ENCODE measurements at places on chromosomes 1 and 21.

DNA sequence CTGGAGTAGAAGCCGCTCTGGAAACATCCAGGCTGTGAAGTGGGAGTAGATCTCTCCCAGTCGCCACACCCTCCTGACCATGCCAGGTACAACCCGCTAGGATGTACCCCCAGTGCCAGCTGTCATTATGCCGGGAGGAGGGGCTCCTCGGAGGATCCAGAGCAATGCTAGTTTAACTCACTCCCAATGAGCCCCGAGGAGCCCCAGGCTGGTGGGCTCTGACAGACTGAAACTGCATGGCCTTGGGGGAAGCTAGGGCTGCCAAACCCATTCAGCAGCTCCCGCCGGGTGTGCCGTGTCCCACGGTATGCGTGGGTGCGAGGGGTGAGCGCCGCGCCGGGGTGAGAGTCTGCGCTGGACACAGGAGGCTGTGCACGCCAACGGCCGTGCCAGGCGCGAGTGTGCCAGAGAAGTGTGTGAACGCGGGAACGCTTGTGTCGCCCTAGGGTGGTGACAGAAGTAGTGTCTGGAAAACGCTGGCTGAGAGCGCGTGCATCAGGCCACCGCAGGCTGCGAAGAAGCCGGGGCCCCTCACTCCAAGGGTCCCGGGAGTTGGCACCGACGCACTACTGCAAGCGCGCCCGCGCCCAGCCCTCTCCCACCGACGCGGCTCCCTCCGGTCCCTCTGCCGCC, 177.1 kb upstream of the EDN2 start:
- peak; percentile 49 for DNase-seq

DNA sequence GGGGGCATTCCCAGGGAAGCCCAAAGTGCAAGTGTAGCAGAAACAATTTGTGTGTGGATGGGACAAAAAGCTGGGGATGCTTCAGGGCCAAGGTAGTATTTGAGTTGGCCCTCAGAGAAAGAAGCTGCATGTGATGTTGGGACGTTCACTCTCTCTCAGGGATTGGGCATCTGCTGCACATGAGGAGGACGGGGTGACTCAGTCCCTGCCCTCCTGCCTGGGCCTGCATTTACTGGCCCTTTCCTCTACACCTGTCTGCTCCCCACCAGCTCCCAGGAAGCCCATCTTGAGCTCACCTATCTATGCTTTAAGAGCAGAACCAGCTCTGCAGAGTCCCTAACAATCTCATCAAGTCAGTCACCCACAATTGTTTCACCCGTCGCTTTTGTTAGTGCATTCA, 23.5 kb upstream of the MPZL1 start:
- DNase-seq = no peak

DNA sequence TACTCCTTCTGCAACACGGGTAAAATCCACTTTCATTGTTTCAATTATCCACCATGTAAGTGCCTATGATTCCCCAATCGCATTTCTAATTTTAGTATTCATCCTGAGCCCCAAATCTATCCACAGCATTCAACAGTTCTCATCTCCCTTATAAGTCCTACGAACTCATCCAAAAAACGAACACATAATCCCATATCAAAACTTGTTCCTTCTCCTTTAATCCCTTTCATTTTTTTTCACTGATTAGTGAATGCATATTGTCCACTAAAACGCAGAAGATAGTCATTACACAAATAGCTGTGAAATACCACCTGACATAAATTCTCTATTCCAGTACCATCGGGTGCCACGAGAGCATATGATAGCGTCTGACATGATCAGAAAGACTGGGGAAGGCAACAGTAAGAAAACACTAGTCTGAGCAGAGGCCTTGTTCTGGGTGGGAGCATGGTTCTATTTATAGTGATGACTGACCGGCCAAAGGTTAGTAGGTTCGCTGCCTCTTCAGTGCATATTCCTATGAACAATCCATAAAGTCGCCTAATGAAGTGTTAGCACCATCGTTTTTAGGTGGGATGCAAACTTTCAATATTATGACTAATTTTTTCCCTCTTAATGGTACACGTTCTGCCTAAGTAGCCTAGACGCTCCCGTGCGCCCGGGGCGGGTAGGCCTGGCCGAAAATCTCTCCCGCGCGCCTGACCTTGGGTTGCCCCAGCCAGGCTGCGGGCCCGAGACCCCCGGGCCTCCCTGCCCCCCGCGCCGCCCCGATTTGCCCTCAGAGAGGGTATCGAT, 648 bp downstream of the ATP5PF start:
- DNase-seq = peak; percentile 18

- peak; percentile 20 for DNase-seq
Measured at GRCh38 chr1:9764550-9764949, 59.2 kb downstream of the CLSTN1 start.

DNA sequence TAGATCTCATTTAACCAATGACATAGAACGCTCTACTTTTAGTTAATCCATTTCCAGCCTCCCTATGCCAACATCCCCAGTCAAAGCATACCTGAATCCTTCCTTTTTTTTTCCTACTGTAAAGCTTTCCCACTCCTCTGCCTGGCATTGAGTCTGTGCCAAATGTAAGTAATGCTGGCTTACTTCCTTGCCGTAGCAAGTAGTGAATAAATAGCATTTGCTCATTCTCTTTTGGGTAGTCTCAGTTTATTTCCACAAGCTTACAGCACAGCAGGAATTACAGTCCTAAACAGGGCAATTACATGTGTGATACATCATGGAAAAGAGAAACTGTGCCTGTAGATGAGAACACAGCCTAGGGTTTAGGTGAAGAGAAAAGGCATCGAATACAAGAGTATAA, 352.6 kb upstream of the NEGR1 start:
- no peak for DNase-seq

DNA sequence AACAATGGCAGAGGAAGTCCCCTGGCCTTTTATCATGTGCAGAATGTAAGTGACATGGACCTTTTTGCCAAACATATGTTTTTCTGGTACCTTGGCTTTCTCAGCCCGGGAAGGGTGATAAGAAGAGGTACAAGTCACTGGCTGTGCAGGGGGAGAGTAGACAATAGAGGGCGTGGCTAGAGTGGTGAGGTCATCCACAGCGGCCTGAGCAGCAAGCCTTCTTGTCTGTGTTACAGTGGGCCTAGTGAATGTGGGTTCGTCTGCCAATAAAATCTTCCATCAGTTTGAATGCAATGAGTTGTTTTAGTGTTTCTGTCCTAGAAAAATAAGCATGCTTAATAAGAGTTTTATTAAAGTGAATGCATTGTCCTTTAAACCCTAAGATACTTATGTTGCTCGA, 59.0 kb upstream of the PGD start:
- no peak for DNase-seq

GRCh38 chr1:241614144-241614543, 26.0 kb downstream of the CHML start:
- no peak for DNase-seq

DNA sequence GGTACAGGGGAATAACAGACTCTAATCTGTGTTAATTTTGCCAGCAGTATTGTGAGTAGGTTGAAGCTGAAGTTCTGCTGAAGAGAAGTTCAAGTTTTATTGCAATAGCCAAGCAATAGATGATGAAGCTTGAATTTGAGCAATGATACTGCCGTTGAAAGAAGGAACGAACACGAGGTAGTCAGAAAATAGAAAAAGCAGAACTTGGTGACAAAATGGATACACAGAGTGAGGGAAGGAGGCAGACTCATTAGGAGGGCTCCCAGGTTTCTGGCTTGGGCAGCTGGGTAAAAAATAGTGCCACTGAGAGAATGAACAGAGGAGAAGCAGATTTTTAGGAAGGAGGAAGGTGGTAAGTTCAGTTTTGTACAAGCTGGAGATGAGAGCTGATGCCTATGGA, 22.3 kb upstream of the AGO1 start:
- peak; percentile 74 for DNase-seq

GRCh38 chr1:157090196-157090647, 9.4 kb downstream of the ETV3L start:
- peak; percentile 98 for DNase-seq

- DNase-seq = no peak
Measured at GRCh38 chr1:81270051-81270450, 530.7 kb upstream of the ADGRL2 start.

- DNase-seq = no peak
Measured at GRCh38 chr1:167450843-167451242, 67.5 kb downstream of the CD247 start.

- peak; percentile 94 for DNase-seq
Measured at GRCh38 chr1:203402629-203403337, 51.9 kb upstream of the FMOD start.

DNA sequence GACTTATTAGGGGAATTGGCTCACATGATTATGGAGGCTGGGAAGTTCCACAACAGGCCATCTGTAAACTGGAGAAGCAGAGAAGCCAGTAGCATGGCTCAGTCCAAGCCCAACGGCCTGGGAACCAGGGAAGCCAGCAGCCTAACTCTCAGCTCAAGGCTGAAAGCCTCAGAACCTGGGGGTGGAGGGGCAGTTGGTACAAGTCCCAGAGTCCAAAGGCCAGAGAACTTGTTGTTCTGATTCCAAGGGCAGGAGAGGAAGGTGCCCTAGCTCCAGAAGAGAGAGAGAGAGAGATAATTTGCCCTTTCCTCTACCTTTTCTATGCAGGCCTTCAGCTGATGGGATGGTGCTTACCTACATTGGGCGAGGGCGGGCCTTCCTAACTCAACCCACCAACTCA, 55.3 kb downstream of the MAN1C1 start:
- DNase-seq = no peak

DNA sequence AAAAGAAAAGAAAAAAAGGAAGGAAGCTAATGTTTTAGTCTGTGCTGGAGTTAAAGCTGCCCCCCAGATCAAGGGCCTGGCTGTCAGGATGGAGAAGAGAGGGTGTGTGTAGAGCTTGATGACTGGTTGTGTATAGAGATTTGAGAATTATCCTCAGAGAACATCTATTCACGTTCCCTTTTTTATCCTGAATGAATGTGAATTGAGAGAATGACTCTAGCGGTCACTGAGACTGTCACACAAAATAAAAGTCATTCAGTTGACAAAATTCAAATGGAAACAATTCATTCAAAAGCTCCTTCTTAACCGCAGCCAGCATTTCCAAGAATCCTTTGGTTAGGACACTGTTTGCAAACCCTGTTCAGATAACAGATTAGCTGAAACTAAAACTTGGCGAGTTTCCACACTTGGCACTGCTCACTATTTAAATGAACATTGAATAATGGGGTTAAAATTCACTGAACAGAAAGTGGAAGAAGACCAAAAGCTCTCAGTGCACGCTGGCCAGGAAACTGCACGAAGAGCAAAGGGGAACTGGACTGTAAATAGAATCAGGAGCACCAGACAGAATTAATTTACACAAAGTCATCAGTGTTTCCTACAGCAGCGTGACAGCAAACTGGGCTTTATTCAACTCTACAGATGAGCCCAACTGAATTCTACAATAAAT, 13.6 kb upstream of the FAM89A start:
- DNase-seq = peak; percentile 61

- no peak for DNase-seq
Measured at GRCh38 chr1:151314137-151314875, 12.9 kb downstream of the PI4KB start.

GRCh38 chr1:46806196-46807020, 7.6 kb downstream of the CYP4B1 start:
- DNase-seq = no peak

GRCh38 chr1:64197076-64197475, 6.3 kb upstream of the UBE2U start:
- DNase-seq = no peak

- DNase-seq = no peak
Measured at GRCh38 chr1:183365676-183366075, 52.5 kb downstream of the NMNAT2 start.

- DNase-seq = peak; percentile 5
Measured at GRCh38 chr1:212981025-212981495, 30.7 kb downstream of the VASH2 start.

DNA sequence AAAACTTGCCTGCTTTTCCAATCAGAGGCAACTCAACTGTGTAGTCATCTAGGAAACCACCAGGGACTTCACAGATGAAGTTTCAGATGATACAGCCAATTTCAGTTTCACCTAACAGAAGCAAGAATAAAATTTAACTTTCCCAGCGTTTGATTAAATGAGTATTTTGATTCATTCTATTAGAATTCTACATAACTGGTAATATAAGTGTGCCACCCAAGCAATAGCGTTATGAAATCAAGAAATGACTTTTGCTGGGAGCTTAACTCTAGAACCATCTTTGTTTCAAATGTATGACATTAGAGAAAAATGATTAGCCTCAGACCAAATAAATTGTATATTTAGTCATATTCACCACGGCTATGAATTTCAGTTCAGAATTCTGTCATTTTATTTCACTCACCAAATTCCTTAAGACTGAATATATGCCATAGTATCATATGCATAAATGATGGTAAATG, 239.3 kb downstream of the NRIP1 start:
- peak; percentile 9 for DNase-seq

- DNase-seq = no peak
Measured at GRCh38 chr1:110223581-110223980, 13.5 kb downstream of the KCNC4 start.

- DNase-seq = no peak
Measured at GRCh38 chr21:25214676-25215075, 392.6 kb downstream of the MRPL39 start.

GRCh38 chr1:18486195-18486594, 5.5 kb downstream of the KLHDC7A start:
- DNase-seq = no peak

DNA sequence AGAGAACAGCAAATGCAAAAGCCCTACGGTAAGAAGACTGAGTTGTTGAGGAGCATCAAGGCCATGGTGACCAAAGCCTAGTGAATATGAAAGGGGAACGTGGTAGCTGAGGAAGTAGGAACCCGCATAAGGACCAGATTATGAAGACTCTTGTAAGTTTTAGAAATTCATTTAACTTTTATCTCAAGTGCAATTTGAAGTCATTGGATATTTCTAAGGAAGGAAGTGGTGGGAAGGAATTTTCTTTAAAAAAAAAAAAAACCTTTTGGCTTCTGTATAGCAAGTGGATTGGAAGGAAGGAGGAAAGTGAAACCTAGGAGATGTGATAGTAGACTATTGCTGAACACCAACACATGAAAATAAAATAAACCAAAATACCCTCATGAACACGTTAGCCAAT, 119.0 kb downstream of the TNFSF18 start:
- no peak for DNase-seq

- no peak for DNase-seq
Measured at GRCh38 chr1:220521778-220522177, 6.2 kb upstream of the MARK1 start.

DNA sequence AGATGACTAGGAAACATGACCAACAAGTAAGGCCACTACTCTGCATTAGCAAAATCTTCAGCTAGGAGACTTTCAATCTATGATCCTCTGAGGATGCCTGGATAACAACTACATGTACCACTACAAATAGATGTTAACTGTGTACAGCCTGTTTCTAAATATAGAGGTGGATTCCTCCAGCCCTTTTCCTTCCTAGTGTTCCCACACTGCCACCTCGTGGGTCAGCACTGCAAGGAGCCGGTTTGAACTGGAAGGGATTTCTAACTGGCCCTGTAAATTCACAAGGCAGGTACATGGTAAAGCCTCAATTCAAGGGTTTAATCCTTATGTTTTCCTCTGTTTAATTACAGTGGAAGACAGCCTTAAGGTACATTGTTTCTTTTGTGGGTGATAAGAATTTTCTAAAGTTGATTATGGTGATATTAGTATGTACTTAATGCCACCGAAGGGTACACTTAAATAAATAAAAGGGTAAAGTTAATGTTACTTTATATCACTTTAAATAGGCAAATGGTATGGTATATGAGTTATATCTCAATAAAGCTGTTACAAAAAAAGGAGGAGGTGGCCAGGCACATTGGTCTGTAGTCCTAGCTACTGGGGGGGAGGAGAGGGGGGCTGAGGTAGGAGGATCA, 14.4 kb downstream of the SMYD3 start:
- peak; percentile 20 for DNase-seq

GRCh38 chr1:8844501-8845006, 27.1 kb upstream of the RERE start:
- no peak for DNase-seq

All from inflammatory macrophage treated with lipopolysaccharide for 1 hour (primary cell).